ENCODE measurements at places on chromosomes 12 and 14.

DNA sequence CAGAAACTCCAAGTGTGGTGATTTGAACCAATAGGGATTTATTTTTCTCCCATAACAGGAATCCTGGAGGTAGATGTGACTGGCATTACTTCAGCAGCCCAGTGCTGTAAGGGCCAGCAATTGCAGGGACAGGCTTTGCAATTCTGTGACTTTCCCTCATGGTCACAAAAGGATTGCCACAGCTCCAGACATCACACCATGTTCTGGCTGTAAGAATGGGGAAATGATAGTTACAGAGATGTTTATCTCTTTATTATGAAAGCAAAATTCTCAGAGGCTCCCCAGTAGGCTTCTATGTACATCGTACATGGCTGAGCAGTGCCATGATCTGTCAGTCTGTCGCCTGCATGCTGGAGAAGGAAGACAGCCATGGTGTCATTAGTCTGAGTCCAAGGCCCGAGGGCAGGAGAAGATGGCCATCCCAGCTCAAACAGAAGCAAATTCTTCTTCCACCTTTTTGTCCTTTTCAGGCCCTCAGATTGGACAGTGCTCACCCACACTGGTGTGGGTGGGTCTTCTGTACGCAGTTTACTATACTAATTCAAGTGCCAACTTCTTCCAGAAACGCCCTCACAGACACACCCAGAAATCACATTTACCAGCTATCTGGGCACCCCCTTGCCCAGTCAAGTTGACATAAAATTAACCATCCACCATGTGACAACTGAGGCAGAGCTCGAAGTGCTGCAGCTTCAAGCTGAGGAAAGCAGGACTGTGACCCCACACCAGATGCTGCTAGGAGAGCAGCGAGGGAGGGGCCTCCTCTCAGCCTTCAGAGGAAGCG lies 17.2 kb downstream of the ZBTB42 start:
- DNase-seq: no peak

DNA sequence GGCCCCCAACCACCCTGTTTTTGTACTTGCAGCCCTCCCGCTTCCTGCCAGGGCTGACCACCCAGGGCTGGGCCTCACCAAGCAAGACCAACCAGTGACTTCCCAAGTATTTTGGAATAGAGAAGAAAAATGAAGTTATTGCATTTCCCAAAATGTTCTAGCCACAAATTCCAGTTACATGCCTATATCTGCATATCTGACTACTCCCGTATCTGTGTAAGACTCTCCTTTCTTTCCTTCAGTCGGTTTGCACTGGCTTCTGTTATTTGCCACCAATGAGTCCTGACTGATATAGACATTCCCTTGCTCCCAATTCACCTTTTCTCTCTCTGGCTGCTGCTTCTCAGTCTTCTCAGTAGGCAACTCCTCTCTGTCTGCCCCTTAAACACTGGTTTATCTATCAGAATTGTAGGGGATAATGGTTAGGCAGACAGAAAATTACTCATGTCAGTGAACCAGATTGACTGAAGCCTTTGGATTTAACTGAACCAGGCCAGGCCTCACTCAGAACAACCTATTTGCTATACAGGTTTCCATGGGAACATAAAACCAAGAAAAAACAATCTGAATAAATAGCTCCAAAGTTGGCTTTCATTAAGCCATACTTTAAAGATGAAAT lies 85.3 kb downstream of the SPTSSA start:
- DNase-seq: no peak

DNA sequence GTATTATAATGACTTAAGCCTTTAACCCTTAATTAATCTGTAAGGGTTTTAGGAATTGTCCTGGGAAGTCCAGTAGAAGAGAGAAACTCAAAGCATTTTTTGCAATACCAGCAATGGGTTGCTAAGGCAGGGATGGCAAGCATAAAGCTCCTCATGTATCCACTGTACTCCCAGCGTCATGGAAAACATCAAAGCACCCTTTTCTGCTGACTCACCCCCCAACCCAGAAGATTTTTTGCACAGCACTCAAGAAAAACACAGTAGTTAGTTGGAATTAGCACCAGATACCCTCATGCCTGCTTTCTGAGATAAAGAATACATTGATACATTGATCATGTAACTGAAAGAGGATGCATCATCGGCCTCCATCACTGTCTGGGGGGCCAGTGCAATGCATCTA lies 199.1 kb upstream of the CNOT2 start:
- DNase-seq: no peak

DNA sequence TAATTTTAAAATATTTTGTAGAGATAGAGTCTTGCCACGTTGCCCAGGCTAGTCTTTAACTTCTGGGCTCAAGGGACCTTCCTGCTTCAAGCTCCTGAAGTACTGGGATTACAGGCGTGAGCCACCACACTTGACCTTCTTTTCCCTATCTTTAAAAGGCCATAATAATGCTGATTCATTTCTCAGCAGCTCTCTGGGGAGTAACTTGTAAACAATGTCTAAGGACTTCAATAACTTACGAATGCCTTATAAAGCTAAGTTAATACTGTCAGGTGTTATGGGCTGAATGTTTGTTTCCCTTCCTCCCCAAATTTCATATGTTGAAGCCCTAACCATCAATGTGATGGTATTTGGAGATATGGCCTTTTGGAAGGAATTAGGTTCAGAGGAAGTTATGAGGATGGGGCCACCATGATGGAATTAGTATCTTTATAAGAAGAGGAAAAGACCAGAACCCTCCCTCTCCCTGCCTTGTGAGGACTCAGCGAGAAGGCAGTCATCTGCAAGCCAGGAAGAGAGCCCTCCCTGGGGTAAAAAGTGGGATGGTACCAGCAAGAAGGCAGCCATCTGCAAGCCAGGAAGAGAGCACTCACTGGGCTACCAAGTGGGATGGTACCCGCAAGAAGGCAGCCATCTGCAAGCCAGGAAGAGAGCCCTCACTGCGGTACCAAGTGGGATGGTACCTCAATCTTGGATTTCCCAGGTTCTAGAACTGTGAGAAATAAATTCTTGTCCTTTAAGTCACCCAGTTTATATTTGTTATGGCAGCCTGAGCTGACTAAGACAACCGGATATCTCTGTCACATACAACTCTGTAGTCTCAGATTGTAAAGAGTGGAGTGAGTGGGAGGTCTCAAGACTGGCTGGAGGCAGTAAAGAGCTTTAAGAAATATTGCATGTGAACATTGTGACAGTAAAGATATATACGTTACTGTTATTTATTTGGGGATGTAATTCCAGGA lies 16.3 kb upstream of the YBX3 start:
- no peak for DNase-seq

DNA sequence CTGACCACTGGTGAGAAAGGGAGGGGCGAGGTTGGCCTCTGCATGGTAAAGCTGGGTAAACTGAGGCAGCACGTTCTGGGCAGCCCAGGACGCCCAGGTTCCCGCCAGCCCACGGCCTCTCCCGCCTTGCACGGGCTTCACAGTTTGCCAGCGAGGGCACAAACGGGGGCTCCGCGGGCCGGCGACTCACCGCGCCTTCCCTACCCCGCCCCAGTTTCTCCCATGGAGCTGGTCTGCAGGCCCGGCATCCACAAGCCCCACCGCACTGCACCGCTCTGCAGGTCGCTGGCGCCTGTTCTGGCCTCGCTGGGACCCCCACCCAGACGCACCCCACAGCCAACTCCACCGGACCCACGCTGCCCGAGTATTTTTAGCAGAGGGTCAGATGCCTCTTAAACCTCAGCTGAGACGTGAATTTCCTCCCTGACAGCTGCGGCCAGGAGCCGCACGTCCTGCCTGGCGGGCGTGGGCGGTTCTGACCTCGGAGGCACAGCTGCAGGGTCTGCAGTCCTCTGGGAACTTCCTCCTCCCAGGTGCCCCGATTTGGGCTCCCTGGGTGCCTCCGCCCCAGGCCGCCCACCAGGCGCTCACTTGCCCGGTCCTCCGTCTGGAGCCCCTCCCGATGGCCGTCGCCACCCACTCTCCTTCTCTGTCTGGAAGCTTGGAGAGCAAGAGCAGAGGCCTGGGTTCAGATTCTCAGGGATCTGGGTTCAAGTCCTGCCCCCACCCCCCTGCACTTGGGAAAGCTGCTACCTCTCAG lies 29.5 kb upstream of the INF2 start:
- DNase-seq: no peak

GRCh38 chr14:24429395-24430142 lies at the start of the genes CBLN3 and KHNYN:
Gene CBLN3 (minus strand): TSS chr14:24429668. CDS start chr14:24429054, 614 bp downstream.
Gene KHNYN (plus strand): TSS chr14:24429954. CDS start chr14:24430731, 777 bp downstream.
- DNase-seq: peak; percentile 95

- DNase-seq: no peak
Measured at GRCh38 chr12:124210991-124211577, 83.8 kb upstream of the RFLNA start.

DNA sequence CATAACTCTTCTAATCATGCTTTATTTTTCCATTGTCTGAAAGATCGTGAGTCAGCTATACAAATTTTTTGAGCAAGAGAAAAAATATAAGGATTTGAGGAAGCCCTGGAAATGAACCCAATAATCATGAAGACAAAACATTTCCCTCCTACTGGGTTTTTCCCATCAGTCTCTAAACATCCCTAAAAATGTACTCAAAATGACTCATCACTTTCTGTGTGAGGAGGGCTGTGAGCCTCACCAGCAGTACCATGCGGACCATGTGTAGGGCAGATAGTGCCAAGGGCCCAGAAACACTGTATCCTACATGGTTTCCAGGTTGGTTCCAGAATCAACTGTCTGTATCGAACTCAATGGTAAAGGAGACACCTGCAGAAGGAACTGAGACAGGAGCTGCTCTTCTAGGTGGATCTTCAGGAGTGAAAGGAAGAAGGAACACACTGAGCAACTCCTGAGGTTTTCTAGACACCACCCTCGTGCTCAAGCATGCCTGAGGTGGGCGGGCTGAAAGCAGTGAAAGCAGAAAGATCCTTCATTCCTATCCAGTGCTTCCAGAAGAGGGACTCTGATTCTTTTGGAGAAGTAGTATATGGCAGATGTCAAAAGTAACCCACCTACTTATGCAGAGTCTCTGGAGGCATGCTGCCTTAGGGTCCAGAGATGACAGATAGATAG lies 48.6 kb upstream of the RHOJ start:
- DNase-seq: no peak

GRCh38 chr14:104820669-104821228 lies 19.8 kb downstream of the ZBTB42 start:
- peak; percentile 61 for DNase-seq

DNA sequence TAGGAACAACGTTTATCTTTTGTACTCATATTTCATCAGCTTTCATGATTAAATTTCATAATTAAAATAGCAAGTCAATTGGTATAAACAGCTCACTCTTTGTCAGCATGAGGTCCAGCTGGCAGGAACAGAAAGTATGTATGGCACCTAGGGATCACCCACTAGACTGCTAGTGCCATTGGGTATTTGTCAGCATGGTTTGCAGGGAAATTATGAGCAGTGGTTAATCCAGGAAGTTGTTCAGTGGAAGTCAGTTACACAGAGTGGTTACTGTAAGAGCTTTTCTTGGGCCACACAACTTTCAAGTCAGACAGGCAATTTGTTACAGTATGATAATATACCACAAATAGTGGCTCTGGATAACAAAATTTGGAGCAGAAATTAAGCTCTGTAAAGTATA lies 340.3 kb upstream of the RGS6 start:
- DNase-seq: peak; percentile 87

- DNase-seq: peak; percentile 81
Measured at GRCh38 chr14:25042362-25043299, 7.3 kb downstream of the STXBP6 start.

GRCh38 chr14:75053396-75054291 lies 2.4 kb upstream of the MLH3 start:
- peak; percentile 75 for DNase-seq

DNA sequence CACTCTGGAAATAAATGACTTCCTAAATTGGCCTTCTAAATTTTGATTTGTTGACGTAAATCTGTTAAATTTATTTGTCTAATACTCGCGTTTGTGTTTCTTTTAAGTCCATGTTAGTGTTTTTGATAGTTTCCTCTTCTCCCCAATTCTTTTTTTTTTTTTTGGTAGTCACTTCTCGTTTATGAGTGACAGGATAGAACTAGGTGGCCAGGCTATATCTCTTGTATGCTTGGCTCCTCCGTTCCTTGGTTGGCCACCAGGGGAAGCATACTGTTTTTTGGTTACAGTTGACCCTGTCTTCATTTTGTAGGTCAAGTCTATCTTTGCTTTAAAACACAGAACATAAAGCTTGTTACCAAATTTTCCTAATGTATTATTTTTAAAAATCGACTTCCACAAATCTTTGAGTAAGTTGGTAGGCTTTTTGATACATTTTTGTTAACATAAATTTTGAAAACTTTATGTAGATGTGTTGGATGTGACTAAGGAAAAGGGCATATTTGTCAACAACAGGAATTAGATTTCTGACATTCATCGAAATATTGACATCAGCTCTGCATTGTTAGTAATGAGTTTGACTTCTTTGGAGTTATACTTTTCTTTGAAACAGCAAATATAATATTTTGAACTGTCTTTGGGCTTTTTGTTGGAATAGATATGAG lies 2.2 kb downstream of the RCOR1 start:
- peak; percentile 62 for DNase-seq

DNA sequence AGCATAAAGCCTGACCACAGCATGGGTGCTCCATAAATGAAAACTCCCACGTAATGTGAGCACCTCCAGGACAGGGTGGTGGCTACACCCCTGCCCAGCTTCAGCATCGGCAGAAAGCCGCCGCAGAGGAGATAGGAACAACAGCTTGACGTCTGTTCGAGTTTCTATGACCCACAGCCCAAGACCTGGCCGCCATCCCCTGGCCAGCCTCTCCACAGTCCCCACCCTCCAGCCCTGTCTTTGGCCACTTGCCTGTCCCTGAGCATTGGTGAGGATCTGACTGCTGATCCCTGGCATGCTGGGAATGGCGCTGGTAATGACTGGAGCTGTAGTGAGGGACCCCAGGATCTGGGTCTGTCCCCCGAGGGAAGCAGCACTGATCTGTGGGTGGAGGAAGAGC lies 21.3 kb downstream of the POU6F1 start:
- DNase-seq: no peak

All from AG10803 (cell line).